ENCODE measurements at places on chromosomes 2 and 18. TPM values are rescaled to one million over a fixed set of nuclear protein-coding genes. Genes with fewer than 3 reads are reported as not detected.

The FAM237A gene
- not detected for total RNA-seq

The TTC39C gene
- 31.4 TPM for total RNA-seq

The NPPC gene
- 0.98 TPM for total RNA-seq

The ANKAR gene
- 2.9 TPM for total RNA-seq

The IL1R2 gene
- total RNA-seq = not detected

The IL18R1 gene
- total RNA-seq = 0.25 TPM

The IL1RL1 gene
- 0.05 TPM for total RNA-seq

The RAX gene
- 0.57 TPM for total RNA-seq

The GYPC gene
- 28.1 TPM for total RNA-seq

The ZNF385B gene
- 2.2 TPM for total RNA-seq

The KCNE4 gene
- total RNA-seq = not detected

The HNRNPA3 gene
- total RNA-seq = 406 TPM

The ALPP gene
- total RNA-seq = 0.20 TPM

The CYP27A1 gene
- total RNA-seq = 9.3 TPM

The STPG4 gene
- not detected for total RNA-seq

The ARPC2 gene
- 169 TPM for total RNA-seq

The C1QL2 gene
- 0.55 TPM for total RNA-seq

The SCYGR4 gene
- total RNA-seq = not detected
